Adrenal gland (tissue), 19 donors: ENCODE measurements at places on chromosomes 6 and 20. TPM values are rescaled to one million over a fixed set of nuclear protein-coding genes. Genes with fewer than 3 reads are reported as not detected.

Gene FBXL4
- 28.6 TPM for total RNA-seq

DNA sequence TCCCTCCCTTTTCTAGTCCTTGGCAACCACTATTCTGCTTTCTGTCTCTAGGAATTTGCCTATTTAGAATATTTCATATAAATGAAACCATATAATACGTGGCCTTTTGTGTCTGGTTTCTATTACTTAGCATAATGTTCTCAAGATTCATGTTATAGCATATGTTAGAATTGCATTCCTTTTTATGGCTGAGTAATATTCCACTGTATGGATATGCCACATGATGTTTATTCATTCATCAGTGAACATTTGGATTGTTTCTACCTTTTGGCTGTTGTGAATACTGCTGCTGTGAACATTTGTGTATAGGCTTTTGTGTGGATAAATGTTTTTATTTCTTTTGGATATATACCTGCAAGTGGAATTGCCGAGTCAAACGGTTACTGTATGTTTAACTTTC lies 7.1 kb downstream of the SLC9A8 start:
- H3K27ac ChIP-seq: no peak overlapping the region
- no peak overlapping the region for H3K4me3 ChIP-seq
- no peak for DNase-seq
- H3K27me3 ChIP-seq: no peaks in the 10 kb centered on the region

Gene PSMB8
- total RNA-seq: 89.3 TPM

Gene FAM217A
- not detected for total RNA-seq

GRCh38 chr6:13012977-13013680 lies 296.6 kb downstream of the PHACTR1 start:
- H3K36me3 ChIP-seq: no peaks in the 10 kb centered on the region
- H3K4me1 ChIP-seq: peaks cover 14% of the 10 kb centered on the region
- no peak overlapping the region for H3K27ac ChIP-seq
- no peak overlapping the region for H3K4me3 ChIP-seq
- H3K27me3 ChIP-seq: peaks cover 17% of the 10 kb centered on the region

GRCh38 chr20:22523499-22524392 lies 60.6 kb downstream of the FOXA2 start:
- H3K27ac ChIP-seq: no peak overlapping the region
- no peaks in the 10 kb centered on the region for H3K4me1 ChIP-seq

GRCh38 chr6:36844232-36845170 lies 5.3 kb upstream of the CPNE5 start:
- no peak for DNase-seq
- peaks cover 11% of the 10 kb centered on the region for H3K4me1 ChIP-seq
- no peak overlapping the region for H3K4me3 ChIP-seq
- H3K27me3 ChIP-seq: no peaks in the 10 kb centered on the region

DNA sequence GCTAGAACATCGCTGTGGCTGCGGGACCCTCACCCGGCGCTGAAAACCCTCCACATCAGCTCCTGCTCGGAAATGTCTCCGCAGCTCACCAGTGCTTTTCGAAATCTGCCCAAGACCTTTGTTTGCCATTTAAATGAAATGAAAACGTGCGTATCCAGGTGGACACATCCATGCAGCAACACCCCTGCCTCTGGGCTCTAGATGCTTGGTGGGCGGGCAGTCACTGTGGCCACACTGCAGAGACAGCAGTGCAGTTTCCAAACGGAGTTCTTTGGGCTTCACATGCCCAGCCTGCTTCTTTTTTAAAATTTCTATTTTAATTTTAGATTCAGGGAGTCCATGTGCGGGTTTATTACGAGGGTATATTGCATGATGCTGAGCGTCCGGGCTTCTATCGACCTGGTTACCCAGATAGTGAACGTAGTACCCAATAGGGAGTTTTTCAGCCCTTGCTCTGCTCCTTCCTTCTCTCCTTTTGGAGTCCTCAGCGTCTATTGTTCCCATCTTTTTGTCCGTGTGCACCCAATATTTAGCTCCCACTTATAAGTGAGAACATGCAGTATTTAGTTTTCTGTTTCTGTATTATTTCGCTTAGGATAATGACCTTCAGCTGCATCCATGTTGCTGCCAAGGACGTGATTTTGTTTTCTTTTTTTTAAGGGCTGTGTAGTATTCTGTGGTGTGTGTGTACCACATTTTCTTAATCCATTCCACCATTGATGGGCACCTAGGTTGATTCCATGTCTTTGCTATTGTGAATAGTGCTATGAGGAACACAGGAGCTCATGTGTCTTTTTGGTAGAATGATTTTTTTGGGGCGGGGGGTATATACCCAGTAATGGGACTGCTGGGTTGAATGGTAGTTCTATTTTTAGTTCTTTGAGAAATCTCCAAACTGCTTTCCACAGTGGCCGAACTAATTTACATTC lies 4.8 kb upstream of the TUBB2B start:
- peaks cover 39% of the 10 kb centered on the region for H3K27me3 ChIP-seq
- peak overlapping the region; percentile 43 for H3K4me3 ChIP-seq
- no peak overlapping the region for H3K27ac ChIP-seq
- peaks cover 8% of the 10 kb centered on the region for H3K4me1 ChIP-seq
- no peak for DNase-seq
